ENCODE measurements at places on chromosomes 7 and 10. TPM values are rescaled to one million over a fixed set of nuclear protein-coding genes. Genes with fewer than 3 reads are reported as not detected.

The TRPV5 gene
- not detected for total RNA-seq

The DAGLB gene
- total RNA-seq, result 18.3 TPM

The EMX2 gene
- not detected for total RNA-seq

The LRRC17 gene
- 103 TPM for total RNA-seq

The TYW1B gene
- total RNA-seq, result 1.5 TPM
